ENCODE measurements at places on chromosomes 5 and 9.
A peak's percentile ranks its signal among the peaks of the same experiment; 100 is the strongest.

DNA sequence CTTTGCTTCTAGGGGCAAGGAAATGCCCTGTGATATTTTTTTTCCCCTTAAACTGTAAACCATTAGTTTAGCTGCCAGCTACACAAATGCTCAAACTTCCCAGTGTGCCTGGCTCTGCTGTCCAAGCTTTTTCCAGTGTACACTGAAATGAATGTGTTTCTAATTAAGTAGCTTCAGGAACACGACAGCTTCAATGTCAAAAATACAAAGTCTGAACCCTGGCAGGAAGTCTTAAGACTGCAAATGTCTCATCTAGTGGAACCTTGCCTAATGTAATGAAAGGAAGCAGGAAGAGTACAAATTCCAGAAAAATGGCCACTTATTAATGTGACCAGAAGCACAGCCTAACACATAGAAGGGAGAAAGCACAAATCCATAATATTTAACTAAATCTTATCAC, 255.2 kb downstream of the CRB2 start:
- no peak for DNase-seq

- DNase-seq = no peak
Measured at GRCh38 chr5:31965227-31965626, 208.9 kb downstream of the GOLPH3 start.

- DNase-seq = peak; percentile 8
Measured at GRCh38 chr9:114047717-114048116, 30.4 kb downstream of the AMBP start.

DNA sequence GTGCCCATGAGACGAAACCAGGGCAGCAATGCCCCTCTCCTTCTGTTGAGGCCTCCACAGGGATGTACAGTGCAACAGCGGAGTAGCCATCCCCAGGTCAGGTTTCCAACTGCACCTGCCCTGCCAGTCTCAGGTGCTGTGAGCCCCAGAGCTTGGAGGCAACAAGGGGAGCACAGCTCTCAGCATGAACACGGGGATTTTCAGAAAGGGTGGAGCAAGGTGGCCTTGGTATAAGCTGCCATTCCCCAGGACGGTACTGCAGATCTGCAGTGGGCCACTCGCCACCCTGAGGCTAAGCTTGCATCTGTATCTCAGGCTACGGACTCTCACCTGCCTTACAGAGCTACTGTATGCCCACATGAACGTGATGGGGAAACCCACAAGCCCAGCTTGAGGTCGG, 103.6 kb downstream of the GABBR2 start:
- DNase-seq = no peak

DNA sequence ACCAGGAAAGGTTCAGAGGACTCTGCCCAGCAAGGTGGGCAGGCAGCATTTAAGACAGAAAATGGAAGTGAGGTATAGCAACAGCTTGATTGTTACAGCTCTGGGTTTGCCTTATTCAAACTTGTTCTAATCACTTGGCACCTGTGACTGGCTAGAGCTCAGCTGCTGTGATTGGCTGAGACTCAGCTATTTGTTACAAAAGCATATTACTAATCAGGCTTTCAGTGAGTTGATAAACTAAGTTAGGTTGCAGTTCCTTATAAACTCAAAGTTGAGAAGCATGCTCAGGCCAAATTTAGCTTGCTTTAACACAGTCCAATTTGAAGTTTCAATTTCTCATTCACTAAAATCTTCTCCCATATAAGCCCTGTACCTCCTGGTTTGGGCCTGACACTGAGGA, 56.3 kb downstream of the GDA start:
- no peak for DNase-seq

DNA sequence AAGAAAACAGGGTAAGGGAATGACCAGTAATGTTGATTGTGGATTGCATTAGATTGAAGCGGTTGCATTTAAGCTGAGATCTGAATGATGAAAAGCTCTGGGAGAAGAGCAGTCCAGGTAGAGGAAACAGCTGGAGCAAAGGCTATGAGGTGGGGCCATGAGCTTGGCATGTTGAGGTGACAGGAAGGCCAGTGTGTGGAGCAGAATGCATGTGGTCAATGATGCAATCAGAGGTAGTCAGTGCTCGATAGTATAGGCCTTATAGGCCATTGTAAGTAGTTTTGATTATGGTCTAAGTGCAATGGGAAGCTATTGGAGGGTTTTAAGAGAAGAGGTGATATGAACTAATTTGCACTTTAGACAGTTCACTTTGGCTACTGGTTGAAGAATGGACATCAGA, 270.4 kb downstream of the ARHGAP26 start:
- no peak for DNase-seq

- no peak for DNase-seq
Measured at GRCh38 chr5:100901821-100902341, 1.2 kb downstream of the ST8SIA4 start.

DNA sequence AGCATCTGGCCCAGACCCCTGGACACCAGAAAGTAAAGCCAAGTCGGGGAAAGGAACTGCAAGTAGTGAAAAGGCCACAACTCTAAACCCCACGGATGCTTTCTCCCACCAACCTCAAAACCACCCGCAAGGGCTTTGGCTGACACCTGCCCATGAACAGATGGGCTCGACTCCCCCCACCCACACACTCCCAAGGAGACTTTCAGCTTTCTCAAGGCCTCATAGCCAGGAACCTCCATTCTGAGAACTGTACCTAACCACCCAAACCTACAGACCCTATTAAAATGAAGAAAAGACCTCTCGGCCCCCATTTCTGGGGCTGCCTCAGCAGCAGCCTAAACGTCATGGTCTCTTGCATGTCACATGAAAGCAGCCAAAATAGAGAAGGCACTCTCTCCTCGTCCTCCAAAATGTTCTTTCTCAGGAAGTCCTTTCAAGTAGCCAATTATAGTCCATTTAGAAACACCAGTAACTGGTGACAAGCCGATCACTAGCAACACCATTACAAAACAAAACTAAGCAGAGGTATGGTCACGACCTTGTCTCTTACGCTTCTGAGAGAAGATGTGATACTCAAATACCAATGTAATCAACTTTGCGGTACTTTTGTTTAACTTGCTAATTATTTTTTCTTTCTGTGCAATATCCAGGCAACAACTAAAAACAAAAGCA, 2.9 kb downstream of the B4GALT1 start:
- no peak for DNase-seq

GRCh38 chr5:60586307-60586901, 113.6 kb downstream of the DEPDC1B start:
- no peak for DNase-seq

- no peak for DNase-seq
Measured at GRCh38 chr9:129422032-129422842, 198.7 kb downstream of the C9orf50 start.

DNA sequence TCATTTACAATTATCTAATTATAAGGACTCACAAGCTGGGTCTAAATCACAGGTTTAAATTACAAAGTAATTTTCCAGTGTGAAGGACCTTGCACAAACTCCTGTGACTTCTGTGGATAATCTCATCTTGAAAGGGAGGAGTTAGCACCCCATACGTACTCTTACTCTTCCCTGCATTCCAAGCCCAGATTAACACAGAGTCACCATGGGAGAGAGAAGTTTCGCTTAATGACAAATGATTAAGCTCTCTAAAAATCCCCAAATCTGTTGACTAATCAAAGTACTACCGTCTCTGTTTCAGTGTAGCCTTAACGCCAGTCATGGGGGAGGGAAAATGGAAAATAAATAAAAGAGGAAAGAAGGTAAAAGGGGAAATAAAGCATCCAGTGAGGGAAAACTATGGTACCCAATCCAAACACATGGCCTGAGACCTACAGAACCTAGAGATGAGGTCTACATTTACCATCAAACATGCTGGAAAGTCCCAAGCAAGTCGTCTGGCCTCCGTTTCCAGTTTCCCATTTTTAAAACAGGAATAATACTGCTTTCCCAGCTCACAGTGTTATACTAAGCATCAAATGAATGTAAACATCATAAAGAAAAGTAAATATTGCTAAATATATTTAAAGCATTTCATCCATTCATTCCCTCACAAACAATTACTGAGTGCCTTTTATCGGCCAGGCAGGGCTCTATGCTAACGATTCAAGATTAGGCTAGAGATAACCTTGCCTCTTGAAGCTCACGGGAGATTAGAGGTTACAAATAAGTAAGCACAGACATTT, 63.2 kb downstream of the PCA3 start:
- no peak for DNase-seq

DNA sequence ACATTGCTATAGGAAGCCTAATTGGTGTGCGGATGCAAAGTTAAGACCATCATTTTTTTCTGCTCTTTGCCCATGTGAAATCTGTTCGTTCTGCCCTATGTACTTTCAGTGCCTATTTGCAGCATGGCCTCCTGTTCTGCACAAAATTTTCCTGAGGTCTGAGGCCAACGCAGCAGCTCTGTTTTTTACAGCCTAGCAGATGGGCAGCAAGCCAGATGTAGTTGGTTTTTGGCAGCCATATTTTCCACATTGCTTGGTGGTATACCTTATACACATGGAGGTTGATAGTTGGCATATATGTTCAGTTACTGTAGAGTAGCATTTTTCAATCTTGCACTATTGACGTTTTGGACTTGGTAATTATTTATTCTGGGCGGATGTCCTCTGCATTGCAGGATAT, 133.5 kb upstream of the MRPS30 start:
- no peak for DNase-seq

DNA sequence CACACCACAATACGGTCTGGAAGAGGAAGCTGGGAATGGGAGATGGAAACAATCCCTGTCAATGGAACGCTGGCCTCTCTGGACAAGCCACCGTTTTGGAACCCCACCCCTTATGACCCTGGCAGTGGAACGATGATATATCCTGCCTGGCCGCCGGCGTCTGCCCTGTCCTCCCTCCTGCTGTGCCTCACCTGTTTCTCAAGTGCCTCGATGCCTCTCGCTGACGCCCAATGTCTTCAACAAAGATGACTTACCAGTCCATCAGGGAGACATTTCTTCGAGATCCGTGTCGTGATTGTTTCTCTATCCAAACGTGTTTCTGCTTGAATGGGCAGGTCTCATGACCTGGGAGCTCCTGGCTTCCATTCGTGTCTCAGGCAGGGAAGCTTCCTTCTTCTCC, 476.5 kb downstream of the SPATA31A7 start:
- no peak for DNase-seq

DNA sequence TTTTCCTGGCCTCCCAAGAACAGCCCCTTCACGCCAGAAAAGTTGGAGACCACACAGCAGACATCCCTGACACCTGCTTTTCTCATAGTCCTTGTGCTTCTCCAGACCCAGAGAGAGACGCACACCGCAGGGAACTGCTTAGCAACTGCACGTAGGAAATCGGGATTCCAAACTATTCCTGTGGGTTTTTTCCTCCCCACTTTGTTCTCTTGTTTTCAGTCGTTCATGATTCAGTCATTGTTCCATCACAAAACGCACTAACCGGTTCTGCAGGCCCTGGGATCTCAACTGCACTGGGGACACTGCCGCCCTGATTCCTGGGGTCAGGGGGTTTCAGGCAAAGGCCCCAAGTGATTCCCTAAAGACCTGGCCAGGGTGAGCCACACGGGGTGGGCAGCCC, 588.0 kb upstream of the KLF4 start:
- DNase-seq = no peak

- no peak for DNase-seq
Measured at GRCh38 chr9:13266167-13266566, 13.3 kb downstream of the MPDZ start.
